ENCODE measurements at places on chromosomes 1 and 21. TPM values are rescaled to one million over a fixed set of nuclear protein-coding genes. Genes with fewer than 3 reads are reported as not detected.

SIPA1L2 gene
- 5.3 TPM for total RNA-seq

DNA sequence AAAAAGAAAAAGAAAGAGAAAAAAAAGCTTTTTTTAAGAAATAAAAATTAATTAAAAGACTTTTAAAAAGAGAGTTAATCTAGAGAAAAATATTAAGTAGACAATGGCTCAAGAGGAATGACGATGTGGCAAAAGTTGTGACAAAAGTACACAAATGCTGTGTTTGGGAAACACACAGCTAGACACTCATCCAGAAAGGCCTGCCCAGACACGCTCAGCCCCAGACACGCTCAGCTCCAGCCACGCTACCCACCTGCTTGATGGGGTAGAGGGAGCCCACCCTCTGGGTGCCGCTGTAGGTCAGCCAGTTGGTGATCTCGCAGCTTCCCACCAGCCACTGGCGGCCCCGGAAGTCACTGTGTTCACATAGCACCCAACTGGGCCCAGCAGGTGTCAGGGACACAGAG is 10.2 kb downstream of the CD52 start:
- no peak for DNase-seq

- no peak for DNase-seq
Measured at GRCh38 chr1:29415861-29416260, 179.5 kb downstream of the PTPRU start.

ARHGEF10L gene
- total RNA-seq = 27.8 TPM

TFAP2E gene
- 1.0 TPM for total RNA-seq
